Breast epithelium (tissue), 4 donors: ENCODE measurements at places on chromosomes 2 and 18. TPM values are rescaled to one million over a fixed set of nuclear protein-coding genes. Genes with fewer than 3 reads are reported as not detected.

The ELOA2 gene
- total RNA-seq, result not detected

DNA sequence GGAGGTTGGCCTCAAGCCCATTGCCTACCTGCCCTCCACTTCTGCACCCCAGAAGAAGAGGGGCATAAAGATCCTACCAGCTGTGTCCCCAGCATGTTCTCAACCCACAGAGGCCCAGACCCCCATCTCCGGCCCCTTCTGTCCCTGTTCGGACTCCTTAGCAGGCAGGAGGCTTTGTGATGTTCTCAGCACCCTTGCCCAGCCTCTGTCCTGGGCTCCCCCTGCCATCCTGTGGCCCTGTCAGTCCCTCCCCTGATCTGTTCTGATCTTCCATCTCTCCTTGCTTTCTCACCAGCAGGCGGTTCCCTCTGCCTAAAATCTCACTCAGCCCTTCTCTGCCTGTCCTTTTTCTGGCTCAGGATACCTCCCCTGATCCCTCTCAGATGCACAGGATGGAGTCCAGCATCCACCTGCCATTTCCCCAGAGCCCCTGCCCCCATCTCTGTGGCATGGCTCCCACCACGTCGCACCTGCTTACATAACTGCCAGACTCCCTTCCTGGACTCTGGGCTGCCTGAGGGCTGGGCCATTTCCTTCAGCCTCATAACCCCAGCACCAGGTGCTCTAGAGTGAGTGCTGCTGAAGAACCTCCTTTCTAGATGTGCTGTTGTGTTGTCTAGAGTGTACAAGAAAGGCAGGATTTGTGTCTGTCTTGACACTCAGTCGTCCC, 134.0 kb downstream of the CTIF start:
- no peaks in the 10 kb centered on the region for H3K36me3 ChIP-seq
- no peaks in the 10 kb centered on the region for H3K27me3 ChIP-seq
- H3K4me1 ChIP-seq, result no peaks in the 10 kb centered on the region
- H3K27ac ChIP-seq, result no peak overlapping the region
- no peak overlapping the region for H3K4me3 ChIP-seq

DNA sequence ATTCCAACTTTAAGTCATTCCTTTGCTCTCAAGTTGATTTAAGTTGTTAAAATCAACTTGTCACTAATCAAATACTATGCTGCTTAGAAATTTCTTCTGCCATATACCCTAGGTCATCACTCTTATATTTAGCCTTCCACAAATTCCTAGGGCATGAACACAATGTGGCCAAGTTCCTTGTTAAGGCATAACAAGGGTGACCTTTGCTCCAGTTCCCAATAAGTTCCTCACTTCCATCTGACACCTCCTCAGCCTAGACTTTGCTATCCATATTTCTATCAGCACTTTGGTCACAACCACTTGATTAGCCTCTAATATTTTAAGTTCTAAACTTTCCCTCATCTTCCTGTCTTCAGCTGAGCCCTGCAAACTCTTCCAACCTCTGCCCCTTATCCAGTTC, 9.9 kb upstream of the TMEM37 start:
- no peaks in the 10 kb centered on the region for H3K27me3 ChIP-seq
- H3K27ac ChIP-seq, result no peak overlapping the region
- H3K4me1 ChIP-seq, result no peaks in the 10 kb centered on the region
- no peak overlapping the region for H3K4me3 ChIP-seq

- H3K27me3 ChIP-seq, result no peaks in the 10 kb centered on the region
- no peak for DNase-seq
- no peaks in the 10 kb centered on the region for H3K36me3 ChIP-seq
- H3K27ac ChIP-seq, result no peak overlapping the region
- no peaks in the 10 kb centered on the region for H3K4me1 ChIP-seq
Observed at GRCh38 chr18:73638709-73639108, 508.9 kb downstream of the FBXO15 start.

The ABCB11 gene
- total RNA-seq, result 0.66 TPM

DNA sequence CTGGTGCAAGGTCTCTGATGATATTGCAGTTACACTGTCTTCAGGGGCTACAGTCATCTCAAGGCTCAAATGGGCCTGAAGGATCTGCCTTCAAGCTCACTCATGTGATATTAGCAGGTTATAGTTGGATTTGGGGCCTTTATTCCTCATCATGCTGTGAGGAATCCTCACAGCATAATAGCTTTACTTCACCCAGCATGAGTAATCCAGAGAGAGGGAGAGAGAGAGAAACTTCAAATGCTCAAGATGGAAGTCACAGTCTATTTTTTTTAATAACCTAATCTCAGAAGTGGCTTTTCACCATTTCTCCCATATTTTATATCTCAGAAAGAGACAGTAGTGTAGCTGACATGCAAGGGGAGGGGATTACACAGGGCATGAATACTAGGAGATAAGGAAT, 658.7 kb downstream of the EPHA4 start:
- H3K27me3 ChIP-seq, result no peaks in the 10 kb centered on the region
- no peak overlapping the region for H3K27ac ChIP-seq
- no peak for DNase-seq
- H3K4me3 ChIP-seq, result no peak overlapping the region

The DPP4 gene
- 17.3 TPM for total RNA-seq

The SESTD1 gene
- 54.1 TPM for total RNA-seq

The ITGB6 gene
- 0.16 TPM for total RNA-seq

DNA sequence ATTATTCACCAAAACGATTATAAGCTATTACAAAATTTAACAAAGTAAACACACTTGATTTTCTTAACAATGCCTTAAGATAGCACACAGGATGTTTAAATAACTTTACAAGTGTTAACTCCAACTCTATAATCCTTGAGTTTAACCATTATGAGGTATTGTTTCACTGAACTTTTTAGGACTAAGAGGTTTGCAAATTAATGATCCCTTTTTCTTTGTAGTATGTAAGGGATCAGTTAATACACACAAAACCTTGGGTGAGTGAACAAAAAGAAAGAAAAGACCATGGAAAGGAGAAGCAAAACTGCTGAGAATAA, 21.5 kb upstream of the TFPI start:
- no peak for DNase-seq
- H3K36me3 ChIP-seq, result no peaks in the 10 kb centered on the region
- no peak overlapping the region for H3K4me3 ChIP-seq
- H3K4me1 ChIP-seq, result no peaks in the 10 kb centered on the region

GRCh38 chr2:195451160-195451559, 205.9 kb upstream of the SLC39A10 start:
- H3K4me1 ChIP-seq, result no peaks in the 10 kb centered on the region
- no peak overlapping the region for H3K4me3 ChIP-seq

The ZNF521 gene
- total RNA-seq, result 67.5 TPM

The CCDC148 gene
- total RNA-seq, result 4.6 TPM

GRCh38 chr2:69709290-69709689, 32.6 kb upstream of the ANXA4 start:
- H3K4me3 ChIP-seq, result no peak overlapping the region
- H3K27me3 ChIP-seq, result no peaks in the 10 kb centered on the region
- peak overlapping the region; percentile 48 for H3K27ac ChIP-seq
- DNase-seq, result no peak
- H3K36me3 ChIP-seq, result no peaks in the 10 kb centered on the region

DNA sequence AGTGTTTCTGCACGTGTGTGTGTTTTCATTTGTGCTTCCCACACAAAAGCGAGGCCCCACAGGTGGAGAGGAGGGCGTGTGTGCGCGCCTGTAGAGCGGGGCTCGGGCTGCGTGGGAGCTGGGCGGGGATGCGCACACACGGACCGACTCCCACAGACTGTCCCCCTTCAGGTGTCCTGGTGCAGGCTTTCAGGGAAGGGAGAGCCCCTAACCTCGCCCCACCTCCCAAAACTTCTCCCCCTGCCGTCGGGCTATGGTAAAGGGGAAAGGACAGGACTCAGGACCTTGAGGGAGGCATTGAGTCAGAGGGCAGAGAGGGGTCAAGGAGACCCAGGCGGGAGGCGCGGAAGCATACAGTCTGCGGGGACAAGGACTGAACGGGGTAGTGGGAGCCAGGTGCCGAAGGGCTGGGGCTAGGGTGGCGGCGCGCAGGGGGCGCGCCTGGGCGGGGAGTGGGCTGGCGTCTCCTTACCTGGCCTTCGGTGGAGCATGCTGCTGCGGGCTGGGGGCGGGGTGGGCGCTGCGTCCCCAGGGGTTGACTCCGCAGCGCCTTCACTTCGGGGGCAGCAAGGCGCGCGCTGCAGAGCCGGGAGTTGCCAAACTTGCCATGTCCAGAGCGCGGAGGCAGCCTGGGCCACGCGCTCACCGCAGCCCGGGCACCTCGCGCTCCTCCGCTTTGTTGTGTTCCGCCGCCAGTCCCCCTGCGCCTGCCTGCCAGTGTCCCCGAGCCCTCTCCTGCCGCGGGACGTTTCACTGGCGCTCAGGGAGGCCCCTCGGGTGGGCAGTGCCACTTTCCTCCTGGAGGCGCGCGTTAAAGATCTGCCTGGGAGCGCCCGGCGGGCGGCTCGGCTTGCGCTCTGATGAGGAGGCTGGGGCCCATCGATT, 302.0 kb downstream of the NCKAP5 start:
- H3K27ac ChIP-seq, result peak overlapping the region; percentile 65
- no peak for DNase-seq
- H3K4me1 ChIP-seq, result no peaks in the 10 kb centered on the region
- peak overlapping the region; percentile 70 for H3K4me3 ChIP-seq

DNA sequence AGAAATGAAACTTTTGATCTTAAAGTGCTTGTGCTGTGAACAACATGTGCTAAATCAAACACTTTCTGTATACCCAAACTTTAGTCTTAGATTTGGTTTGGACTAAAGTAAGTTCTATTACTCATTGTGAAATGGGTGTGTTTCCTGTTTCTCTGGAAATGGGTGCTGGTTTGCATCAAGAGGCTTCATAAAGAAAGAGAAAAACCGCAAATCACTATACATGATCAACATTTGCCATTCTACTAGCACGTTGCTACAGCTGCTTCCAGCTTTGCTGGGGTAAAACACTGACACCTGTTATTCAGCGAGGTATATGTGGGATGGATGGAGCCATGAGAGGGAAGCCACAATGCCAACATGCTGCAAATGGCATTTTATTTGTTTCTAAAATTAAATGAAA, 547.0 kb upstream of the ACVR2A start:
- H3K27ac ChIP-seq, result no peak overlapping the region
- no peak for DNase-seq
- H3K27me3 ChIP-seq, result no peaks in the 10 kb centered on the region
- H3K36me3 ChIP-seq, result no peaks in the 10 kb centered on the region
- H3K4me1 ChIP-seq, result no peaks in the 10 kb centered on the region

GRCh38 chr2:116680256-116680936, 1134.1 kb upstream of the DDX18 start:
- H3K4me3 ChIP-seq, result no peak overlapping the region
- no peak overlapping the region for H3K27ac ChIP-seq
- no peaks in the 10 kb centered on the region for H3K36me3 ChIP-seq
- no peaks in the 10 kb centered on the region for H3K27me3 ChIP-seq

DNA sequence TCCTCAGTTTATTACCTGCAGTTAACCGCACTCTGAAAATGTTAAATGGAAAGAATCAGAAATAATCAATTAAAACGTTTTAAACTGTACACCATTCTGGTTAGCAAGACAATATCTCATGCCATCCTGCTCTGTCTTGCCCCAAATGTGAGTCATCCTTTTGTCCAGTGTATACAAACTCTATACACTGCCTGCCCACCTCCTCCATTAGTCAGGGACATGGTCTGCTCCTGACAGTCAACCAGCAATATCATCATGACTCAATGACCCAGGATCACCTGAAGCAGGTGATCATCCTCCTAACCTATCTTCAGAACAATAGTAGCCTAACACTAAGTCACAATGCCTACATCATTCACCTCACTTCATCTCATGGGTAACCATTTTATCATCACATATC, 214.7 kb downstream of the KCNH7 start:
- H3K27ac ChIP-seq, result no peak overlapping the region
- DNase-seq, result no peak

The VWC2L gene
- total RNA-seq, result 0.15 TPM

DNA sequence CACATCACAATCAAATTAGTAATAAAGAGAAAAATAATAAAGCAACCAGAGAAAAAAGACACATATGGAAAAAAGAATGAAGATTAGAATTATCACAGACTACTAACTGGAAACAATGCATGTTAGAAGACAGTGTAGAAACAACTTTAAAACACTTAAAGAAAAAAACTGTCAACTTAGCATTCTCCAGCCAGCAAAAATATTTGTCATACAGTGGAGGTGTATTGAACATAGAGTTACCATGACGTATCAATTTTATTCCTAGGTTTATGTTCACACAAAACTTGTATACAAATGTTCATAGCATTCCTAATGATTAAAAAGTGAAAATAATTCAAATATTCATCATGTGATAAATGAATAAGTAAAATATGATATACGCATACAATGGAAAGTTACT, 61.5 kb upstream of the ADAM23 start:
- H3K4me1 ChIP-seq, result no peaks in the 10 kb centered on the region
- H3K36me3 ChIP-seq, result no peaks in the 10 kb centered on the region
- no peak for DNase-seq
- no peaks in the 10 kb centered on the region for H3K27me3 ChIP-seq

GRCh38 chr2:191811807-191812602, 34.9 kb downstream of the CAVIN2 start:
- H3K36me3 ChIP-seq, result no peaks in the 10 kb centered on the region
- no peak overlapping the region for H3K27ac ChIP-seq
- H3K4me3 ChIP-seq, result peak overlapping the region; percentile 41
- H3K27me3 ChIP-seq, result no peaks in the 10 kb centered on the region
- DNase-seq, result peak; percentile 40

- no peak for DNase-seq
- no peaks in the 10 kb centered on the region for H3K4me1 ChIP-seq
- H3K27me3 ChIP-seq, result no peaks in the 10 kb centered on the region
- no peak overlapping the region for H3K27ac ChIP-seq
- H3K36me3 ChIP-seq, result no peaks in the 10 kb centered on the region
Observed at GRCh38 chr2:11784747-11785610, 38.5 kb downstream of the LPIN1 start.

DNA sequence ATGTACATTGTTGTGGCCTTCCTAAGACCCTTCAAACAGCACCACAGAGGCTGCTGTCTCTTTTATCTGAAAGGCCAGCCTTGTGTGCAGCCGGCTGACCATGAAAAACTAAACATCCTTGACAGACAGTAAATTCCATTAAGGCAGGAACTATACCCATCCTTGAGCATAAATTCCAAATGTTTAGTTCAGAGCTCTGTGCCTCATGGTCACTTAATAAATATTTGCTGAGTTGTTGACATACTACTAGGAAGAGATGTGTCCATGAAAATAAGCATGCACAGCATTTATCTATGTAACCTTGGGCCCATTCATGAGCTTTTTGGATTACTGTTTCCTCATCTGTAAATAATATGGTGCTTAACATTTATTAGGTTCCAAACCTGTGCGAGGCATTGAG, 424.8 kb downstream of the HRH4 start:
- no peak overlapping the region for H3K27ac ChIP-seq
- H3K4me1 ChIP-seq, result no peaks in the 10 kb centered on the region
- H3K36me3 ChIP-seq, result no peaks in the 10 kb centered on the region
- H3K4me3 ChIP-seq, result no peak overlapping the region

- H3K36me3 ChIP-seq, result no peaks in the 10 kb centered on the region
- no peaks in the 10 kb centered on the region for H3K4me1 ChIP-seq
- H3K4me3 ChIP-seq, result no peak overlapping the region
- no peaks in the 10 kb centered on the region for H3K27me3 ChIP-seq
- DNase-seq, result no peak
Observed at GRCh38 chr2:226671141-226671676, 128.4 kb downstream of the IRS1 start.
